Left cardiac atrium (tissue), 4 donors: ENCODE measurements at places on chromosomes 11 and 22.
A peak's percentile ranks its signal among the peaks of the same experiment; 100 is the strongest.

DNA sequence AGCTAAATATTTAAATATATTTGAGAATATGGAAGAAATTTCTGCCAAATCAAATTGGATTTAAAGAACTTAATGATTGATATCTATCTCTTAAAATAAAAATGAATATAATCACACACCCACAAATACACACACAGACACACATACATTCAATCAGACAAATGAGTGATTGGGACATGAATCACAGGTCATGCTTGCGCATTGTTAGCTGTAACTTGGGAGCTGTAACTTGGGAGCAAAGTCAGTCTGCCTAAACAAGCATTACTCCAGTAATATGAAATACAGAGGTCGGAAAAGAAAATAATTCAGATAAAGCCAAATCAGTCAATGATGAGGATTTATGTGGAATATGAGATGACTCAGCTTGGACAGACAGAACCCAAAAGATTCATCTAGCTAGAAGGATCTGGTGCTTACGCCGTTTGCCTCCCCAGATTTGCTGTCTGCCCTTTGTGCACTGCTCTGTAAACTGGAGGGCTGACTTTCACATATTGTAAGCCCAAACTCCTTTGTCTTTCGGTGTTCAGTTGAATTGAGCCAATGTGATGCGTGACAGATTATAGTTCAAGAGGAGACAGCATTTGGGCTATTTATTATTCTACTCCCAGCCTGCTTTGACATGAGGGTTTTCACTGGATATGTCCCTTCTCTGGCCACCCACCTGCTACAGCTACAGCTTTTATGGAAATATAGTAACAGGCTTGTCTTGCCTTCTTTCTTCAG, 1.6 kb downstream of the OR56B1 start:
- no peak for DNase-seq

DNA sequence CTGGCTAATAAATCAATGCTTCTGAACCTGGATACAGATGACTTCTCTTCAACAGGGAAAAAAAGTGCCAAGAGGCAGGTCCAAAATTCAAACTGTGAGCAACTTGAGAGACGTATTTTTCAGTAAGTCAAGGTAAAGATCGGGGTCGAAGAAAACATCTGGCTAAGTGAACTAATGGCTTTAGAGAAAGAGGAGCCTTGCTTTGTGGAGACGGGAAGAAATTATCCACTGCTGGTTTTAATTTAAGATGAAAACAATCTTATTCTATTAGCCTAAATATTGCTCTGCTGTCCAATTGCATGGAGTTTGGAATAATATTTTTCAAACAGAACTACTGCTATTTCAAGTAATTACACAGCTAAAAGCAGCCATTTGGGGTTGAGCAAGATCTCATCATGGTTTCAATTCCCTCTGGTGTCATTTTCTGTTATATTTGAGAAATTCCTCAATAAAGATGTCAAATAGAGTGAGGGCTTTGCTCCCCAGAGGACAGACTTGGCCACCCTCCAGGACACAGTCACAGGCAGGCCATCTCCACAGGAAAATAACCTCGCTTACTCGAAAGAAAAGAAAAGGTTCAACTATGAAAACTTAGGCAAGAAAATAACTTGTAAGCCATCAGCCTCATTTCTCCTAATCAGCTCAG, 29.8 kb downstream of the SCUBE1 start:
- DNase-seq: peak; percentile 46

DNA sequence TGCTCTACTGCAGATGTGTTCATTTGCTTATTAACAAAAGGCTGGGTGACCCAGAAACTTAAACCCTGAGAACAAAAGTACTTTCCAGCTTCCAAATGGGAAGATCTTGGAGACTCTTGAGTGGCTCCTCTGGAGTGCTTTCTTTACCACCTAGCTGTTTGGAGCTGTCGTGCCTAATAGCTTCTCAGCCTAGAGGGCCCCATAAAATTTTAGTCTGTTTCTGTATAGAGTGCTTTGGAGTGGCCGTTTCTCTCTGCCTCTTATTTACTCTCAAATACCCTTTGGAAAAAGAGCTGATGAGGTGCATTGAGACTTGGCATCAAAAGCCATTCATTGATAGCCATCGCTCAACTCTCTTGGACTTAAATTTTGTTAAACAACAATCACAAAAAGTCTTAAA, 50.7 kb downstream of the ZNRF3 start:
- no peak for DNase-seq

DNA sequence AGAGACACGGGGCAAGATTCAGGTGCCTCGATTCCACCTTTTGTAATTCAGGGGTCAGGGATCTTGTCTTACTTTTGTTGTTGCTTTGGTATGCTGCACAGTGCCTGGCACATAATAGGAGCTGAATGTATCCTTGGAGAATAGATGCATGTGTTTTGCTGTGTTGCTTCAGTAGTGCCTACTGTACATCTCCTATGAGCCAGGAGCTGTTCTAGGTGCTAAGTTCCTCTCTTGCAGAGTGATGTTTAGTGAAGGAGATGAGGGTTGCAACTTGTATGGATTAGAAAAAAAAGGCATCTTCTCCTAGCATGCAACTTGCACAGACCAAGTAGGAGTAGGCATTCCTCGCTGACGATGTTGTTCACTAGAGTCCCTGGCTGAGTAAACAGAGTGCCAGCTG, 555.4 kb downstream of the NTM start:
- DNase-seq: no peak

GRCh38 chr11:116558504-116559211, 214.1 kb downstream of the BUD13 start:
- DNase-seq: no peak

GRCh38 chr11:125075900-125076317, 12.8 kb downstream of the SLC37A2 start:
- DNase-seq: no peak

DNA sequence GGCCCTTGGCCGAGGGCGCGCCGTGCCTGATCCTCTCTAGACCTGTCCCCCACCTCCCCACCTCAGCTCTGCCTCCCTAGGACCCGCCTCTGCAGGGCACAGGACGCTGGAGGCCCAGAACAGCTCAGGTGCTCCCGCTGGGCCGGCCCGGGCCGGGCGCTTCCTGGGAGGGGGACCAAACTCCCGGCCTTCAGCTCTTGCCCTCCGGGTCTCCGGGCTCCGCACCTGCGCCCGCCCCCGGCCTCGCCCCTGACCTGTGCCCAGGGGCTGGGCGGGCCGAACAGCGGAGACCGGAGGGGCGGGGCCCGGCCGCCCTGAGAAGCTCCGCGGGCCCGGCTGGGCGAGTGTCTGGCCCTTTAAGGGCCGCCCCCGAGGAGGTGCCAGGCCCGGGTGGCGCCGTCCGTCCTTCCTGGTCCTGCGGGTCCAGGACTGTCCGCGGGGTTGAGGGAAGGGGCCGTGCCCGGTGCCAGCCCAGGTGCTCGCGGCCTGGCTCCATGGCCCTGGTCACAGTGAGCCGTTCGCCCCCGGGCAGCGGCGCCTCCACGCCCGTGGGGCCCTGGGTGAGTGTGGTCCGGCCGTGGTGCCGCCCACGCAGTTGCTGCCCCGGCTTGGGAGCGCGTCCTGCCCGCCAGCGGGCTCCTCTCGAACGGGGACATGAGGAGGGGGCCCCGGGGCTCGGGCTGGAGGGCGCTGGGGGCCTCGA, at the start of gene SSH3:
TSS of gene SSH3 (plus strand) at position 399 of the 703 bp plus-strand sequence. CDS start at position 495, 96 bp downstream.
- peak; percentile 86 for DNase-seq

DNA sequence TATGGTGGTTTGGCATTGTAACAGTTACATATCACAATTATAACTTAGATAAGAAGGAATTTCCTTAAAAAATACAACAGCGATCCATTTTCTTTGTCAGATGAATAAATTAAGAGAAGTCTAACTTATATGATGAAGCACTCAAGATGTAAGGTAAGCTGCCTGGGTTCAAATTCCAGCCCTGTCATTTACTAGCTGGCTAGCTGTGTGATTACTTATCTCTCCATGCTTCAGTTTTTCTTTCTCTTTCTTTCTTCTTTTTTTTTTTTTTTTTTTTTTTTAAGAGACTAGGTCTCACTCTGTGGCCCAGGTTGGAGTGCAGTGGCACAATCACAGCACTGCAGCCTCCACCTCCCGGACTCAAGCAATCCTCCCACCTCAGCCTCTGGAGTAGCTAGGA, 22.2 kb upstream of the LDHA start:
- no peak for DNase-seq

GRCh38 chr11:114953039-114953438, 274.7 kb downstream of the NXPE2 start:
- DNase-seq: no peak

DNA sequence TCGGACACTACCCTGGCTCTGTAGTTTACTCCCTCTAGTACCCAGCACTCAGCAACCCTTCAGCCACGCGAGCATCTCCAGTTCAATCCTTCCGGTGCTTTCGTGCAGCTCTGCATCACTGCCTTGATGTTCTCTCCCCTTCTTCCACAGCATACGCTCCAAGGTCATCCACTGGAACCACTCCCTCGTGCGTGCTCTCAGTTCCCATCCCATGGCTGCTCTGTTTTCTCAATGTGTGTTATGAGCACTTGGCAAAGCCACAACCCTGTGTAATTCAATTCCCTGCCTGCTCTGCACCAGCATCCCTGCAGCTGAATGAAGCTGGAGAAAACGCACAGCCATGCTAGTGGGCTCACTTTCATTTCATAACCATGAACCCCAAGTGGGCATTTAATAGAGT, 38.5 kb upstream of the NFRKB start:
- DNase-seq: no peak

GRCh38 chr11:90241414-90241813, 18.6 kb upstream of the CHORDC1 start:
- DNase-seq: no peak

GRCh38 chr11:778976-779954, 2.0 kb upstream of the GATD1 start:
- no peak for DNase-seq

DNA sequence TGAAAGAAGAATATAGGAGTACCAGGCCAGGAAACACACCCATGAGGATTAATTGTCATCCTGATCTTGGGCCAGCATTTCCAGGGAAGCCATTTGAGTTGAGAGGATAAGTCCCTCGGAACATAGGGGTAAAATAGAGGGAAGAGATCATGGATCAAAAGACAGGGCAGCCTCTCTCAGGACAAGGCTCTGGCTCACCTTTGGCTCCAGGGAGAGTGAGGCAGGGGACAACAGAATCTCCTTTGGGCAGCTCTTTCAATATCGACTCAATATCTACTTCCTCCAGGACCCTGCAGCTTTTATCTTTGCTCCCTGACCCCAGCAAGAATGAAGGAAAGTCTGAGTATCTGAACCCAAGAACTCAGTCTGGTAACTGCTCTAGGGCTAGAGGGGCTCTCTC, at the start of gene OR2AG1:
TSS of gene OR2AG1 (plus strand) at position 301 of the 400 bp plus-strand sequence. CDS start 2,018 bp downstream, outside the sequence.
- no peak for DNase-seq

GRCh38 chr11:96393753-96394348, 4.0 kb downstream of the JRKL start:
- DNase-seq: no peak

GRCh38 chr11:82890936-82891335, 9.3 kb downstream of the PRCP start:
- no peak for DNase-seq

- DNase-seq: no peak
Measured at GRCh38 chr11:81359476-81359875, 1374.2 kb downstream of the FAM181B start.

DNA sequence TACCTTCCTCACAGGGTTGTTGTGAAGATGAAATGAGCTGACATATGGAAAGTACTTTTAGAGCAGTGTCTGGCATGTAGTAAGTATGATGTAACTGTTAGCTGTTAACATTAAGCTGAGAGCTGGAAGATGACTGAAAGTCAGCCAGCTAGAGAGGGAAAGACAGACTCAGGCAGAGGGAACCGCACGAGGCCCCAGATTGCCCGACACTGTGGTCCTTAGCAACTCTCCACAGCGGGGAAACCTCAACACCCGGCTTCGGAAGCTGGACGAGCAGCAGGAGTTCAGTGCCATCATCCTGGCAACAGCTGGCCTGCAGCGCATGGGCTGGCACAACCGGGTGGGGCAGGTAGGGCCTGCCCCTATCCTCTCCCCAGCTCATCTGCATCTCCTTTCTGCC, 6.5 kb downstream of the HMBS start:
- DNase-seq: no peak

GRCh38 chr11:104968856-104969776, 742 bp upstream of the CASP4 start:
- DNase-seq: peak; percentile 46

DNA sequence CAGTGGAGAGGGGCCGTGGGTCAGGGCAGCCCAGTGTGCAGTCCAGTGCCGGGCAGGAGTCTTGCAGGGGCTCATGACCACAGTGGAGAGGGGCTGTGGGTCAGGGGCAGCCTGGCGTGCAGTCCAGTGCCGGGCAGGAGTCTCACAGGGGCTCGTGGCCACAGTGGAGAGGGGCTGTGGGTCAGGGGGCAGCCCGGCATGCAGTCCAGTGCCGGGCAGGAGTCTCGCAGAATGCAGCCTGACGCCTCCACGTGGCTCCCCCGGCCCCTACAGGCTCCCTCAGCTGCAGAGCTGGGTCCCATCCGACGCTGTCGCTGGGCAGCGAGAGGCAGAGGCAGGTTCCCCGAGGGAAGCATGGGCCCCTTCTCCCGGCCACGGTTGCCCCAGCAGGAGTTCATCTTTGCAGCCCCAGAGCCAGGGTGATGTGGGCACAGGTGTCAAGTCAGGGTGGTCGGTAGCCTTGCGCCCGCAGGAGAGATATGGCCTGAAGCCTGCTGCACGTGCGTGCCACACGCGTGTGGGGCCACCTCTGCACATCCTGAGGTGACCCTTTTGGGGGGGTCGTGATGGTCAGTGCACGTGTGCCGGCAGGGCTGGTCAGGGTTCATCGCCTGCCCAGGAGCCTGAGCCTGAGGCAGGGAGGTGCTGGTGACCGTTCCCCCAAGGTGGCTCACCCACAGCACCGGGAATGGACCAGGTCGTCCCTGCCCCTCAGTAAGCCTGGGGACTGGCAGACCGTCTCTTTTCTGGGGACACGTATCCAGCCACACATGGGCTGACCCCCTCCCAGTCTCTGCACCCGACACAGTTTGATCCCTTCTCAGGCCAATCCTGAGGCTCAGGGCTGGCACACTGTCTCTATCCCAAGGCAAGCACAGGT, 2.9 kb downstream of the IFITM5 start:
- DNase-seq: peak; percentile 23

DNA sequence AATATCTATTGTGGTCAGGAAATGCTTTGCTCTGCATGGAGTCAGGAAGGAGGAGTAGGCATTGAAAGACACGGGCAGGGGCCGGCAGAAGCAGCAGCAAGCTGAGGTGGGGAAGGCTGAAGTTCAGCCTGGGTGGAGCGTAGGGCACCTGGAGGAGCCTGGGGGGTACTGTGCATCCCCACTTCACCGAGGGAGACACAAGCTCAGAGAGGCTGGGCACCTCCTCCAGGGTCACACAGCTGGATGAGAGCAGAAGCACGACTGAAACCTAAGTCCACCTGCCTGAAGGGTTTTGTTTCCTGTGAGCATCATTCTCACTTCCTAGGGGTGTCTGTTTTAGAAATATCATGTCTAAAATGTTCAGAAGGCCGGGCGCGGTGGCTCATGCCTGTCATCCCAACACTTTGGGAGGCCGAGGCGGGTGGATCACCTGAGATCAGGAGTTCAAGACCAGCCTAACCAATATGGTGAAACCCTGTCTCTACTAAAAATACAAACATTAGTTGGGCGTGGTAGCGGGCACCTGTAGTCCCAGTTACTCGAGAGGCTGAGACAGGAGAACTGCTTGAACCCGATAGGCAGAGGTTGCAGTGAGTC, 138.3 kb downstream of the MPPED1 start:
- no peak for DNase-seq

- DNase-seq: no peak
Measured at GRCh38 chr11:64391839-64392238, 32.9 kb downstream of the RPS6KA4 start.

GRCh38 chr22:23182309-23183060, 2.2 kb downstream of the BCR start:
- DNase-seq: no peak
